NCI-H510A (cell line): ENCODE measurements at places on chromosomes 11 and 22.

DNA sequence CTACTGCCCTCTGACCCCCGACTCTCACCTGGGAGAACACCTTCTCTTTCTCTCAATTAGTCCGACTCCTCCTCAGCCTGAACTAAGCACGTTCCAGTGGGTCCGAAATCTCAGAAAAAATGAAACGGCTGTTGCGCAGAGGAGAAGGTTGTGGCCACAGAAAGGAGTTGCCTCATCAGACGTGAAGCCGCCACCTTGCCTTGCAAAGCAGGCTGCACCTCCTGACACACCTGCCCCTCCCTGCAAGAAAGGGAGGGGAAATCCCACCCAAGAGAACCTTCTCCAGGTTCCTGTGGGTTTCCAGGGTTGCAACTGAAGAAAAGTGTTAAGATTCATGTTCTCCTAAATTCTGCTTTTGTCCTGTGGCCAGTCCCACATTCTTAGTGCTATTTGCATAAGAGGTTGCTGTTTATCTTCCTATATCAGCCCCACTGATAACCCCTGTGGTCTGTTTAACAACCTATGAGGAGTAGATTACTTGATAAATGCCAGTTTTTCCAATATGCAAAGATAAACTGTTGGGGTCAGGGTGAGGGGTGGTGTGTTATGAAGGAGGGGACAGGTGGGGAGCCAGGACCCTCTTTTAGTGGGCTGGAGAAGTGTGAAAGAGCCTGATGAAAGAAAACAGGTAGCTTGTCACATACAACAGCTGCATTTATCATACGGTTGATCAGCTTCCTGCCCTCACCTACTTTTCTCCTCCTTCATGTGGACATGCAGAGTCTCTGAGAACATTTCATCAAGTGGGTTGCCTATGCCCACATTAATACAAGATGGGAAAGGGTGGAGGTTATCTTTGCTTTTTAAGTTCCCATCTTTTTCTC lies 18.2 kb downstream of the ZBTB16 start:
- DNase-seq = no peak

DNA sequence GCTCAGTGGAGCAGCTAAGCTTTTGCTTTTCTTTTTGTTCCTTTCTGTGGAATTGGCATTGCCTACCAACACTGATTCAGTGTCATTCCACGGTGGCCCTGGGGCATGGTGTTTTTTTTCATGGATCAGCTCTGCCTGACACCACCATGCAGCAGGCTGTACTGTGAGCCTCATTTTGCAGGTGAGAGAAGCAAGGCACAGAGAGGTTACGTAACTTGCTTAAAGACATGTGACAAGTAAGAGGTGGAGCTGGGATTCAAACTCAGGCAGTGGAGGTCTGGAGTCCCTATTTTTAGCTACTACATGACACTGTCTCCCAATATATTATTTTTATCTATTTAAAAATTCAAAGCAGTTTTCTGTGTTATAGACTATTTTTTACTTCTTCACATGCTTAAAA lies 44.4 kb downstream of the APOL3 start:
- no peak for DNase-seq

GRCh38 chr11:76086743-76087635 lies 119.3 kb downstream of the WNT11 start:
- DNase-seq = no peak

DNA sequence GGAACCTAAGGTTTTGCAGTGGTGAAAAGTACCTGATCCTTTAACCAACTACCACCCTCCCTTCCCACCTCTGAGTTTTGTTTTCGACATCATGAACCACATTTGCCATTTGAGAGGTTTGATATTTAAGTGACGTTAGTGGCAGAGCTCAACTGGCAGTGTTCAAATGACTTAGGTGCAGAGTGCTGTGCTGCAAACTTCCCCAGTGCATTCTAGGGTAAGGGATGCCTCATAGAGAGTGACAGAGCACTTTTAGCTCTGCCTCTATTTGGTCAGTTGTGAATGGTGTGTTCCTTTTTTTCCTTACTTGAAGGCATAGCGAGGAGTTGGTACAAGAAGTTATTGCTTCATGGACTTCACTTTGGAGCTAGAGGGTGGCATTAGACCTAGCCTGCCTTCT lies 9.4 kb downstream of the BMAL1 start:
- no peak for DNase-seq

- no peak for DNase-seq
Observed at GRCh38 chr22:24592851-24593558, at the start of gene LRRC75B. LRRC75B (minus strand) TSS chr22:24593073; CDS start chr22:24593039, 34 bp downstream.

- DNase-seq = no peak
Observed at GRCh38 chr11:56624661-56625110, 10.0 kb upstream of the OR5M1 start.

- no peak for DNase-seq
Observed at GRCh38 chr11:115384236-115384635, 120.0 kb downstream of the CADM1 start.

- no peak for DNase-seq
Observed at GRCh38 chr11:46471943-46472661, 80.5 kb upstream of the CHRM4 start.

DNA sequence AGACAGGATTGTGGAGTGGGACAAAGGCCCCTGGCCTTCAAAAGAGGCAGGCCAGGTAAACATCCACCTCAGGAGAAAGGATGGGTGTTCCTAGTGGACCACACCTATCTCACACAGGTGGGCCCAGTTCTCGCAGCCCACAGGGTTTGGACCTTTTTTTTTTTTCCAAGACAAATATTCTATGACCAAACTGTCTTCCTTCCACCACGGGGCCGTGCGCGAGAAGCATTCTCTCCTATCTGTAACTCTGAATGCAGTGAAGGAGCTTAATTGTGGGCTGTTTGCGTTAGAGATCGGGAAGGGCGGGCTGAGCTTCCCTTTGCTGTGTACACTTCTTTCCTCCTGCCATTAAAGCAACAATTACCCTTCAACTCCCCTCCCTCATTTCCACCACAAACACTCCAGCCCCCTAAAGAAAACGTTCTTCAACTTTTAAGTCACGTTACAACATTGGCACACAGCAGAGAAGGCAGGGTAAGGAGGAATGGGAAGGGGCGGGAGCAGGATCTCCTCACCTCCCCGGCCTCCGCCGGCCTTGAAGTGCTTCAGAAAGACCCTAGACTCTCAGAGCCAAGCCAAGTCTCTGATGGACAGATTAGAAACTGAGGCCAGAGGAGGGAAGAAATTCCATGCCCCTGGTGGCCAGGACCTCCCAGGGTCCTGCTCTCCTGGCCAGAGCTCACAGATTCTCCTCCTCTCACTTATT lies 238.4 kb downstream of the BUD13 start:
- no peak for DNase-seq

GRCh38 chr11:23236826-23237555 lies 376.7 kb upstream of the CCDC179 start:
- no peak for DNase-seq

- DNase-seq = no peak
Observed at GRCh38 chr22:33354928-33355327, 296.7 kb upstream of the SYN3 start.

GRCh38 chr11:35009191-35009943 lies 92.9 kb downstream of the PDHX start:
- DNase-seq = no peak

- DNase-seq = no peak
Observed at GRCh38 chr11:28521075-28521474, 412.9 kb downstream of the METTL15 start.

- no peak for DNase-seq
Observed at GRCh38 chr11:61158691-61159381, 2.4 kb downstream of the VPS37C start.

DNA sequence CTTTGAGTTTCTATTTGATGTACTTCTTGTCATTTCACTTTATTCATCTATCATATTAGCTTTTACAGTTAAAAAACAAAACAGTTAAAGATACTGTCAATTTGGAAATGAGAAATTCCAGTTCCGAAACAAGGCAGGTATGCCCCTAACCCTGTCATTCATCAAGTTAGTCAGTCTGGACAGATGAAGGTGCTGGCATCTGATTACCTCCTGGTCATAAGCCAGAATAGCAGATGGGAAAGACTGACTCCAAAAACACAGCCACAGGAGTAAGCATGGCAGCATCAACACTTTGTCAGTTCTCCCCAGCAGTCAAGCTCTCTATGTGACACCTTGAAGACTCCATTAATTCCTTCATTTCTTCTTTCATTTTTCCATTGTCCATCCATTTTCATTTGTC lies 4.3 kb downstream of the LRRC51 start:
- DNase-seq = no peak

GRCh38 chr11:69244266-69244665 lies 49.7 kb upstream of the MYEOV start:
- DNase-seq = no peak

DNA sequence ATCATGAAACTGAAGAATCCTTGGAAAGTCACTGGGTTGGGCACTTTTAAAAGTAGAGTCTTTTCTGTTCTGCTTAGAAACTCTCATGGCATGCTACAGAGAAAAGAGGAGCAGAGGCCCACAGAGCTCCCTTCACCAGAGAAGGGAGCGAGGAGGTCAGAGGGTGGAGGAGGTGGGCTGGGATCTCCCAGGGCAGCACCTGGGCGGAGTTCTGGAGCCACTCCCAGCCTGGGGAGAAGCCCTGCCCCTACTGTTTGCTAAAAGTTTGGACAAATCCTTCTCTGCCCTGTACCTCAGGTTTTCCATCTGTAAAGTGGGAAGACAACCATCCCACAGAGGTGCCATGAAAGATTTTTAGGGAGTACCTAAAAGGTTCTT lies 299.1 kb downstream of the KIRREL3 start:
- no peak for DNase-seq

DNA sequence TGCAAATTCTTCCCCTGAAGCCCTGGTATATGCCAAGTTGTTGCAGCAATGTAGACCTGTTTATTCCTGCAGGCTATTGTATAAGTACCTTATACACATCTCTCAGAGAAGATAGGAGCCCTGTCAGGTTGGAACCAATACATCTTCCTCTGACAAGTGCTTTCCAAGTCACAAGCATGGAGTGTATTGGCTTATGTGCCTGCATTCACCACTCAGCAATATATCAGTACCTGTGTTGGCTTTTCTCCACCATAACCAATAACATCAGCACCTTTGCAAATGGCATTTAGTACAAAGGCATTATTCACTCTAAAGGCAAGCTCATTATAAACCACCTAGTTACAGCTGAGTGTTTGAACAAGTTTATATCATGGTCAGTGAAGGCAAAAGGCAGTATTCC lies 611.7 kb upstream of the CNTN5 start:
- no peak for DNase-seq

DNA sequence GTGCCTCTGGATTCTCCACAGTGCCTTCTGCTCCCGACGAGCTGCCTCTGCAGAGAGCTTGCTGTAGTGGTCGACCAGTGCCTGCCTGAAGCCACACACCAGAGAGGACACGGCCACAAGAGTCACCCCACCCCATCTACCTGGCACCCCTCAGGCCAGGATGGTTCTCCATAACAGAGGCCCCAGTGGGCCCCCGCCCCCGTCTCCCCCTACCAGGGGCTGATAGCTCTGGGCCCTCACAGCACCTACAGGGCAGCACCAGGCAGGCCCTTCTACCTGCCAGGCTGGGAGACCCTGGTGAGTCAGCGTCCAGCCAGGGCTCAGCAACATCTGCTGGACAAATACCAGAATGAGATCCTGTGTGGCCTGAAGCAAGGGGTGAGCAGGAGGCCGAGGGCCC lies 21.7 kb downstream of the SELENOO start:
- DNase-seq = no peak

DNA sequence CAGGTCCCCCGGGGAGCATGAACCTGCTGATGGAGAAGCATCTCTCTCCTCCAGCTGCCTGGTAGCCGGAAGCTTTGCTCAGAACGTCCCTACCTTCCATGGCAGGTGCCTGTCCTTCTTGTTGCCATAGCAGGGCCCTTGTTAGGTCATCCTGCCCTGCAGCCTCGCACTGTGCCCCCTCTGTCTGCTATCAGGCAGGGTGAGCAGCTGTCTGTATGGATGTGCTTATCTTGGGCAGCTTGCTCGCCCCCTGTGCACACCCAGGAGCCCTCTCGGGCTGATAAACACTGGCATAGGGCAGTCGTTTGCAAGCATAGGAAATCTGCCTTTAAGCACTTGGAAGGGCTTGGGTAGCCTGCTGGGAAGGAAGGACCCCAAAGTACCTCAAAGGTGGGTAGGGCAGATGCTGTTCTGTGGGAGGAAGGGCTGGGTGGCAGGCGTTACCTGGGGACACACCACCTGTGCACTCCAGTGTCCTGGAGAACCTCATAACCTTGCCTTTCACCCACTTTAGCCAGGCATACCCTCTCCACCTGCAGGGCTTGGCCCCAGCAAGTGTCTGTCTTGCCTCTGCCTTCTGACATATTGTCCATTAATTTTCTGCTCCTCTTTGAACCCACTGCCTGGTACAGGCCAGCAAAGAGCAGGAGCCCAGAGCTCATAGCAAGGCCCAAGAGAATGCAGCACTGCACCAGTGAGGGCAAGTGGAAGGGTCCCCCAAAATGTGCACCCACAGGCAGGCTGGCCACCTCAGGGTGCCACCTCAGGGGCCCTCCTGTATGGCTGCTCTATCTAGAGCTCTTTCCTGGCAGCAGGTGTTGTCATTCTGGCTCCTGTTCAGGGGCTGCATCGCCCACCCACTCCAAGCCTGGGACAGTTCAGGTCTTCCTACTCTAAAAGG lies 8.0 kb upstream of the COMT start:
- DNase-seq = no peak

DNA sequence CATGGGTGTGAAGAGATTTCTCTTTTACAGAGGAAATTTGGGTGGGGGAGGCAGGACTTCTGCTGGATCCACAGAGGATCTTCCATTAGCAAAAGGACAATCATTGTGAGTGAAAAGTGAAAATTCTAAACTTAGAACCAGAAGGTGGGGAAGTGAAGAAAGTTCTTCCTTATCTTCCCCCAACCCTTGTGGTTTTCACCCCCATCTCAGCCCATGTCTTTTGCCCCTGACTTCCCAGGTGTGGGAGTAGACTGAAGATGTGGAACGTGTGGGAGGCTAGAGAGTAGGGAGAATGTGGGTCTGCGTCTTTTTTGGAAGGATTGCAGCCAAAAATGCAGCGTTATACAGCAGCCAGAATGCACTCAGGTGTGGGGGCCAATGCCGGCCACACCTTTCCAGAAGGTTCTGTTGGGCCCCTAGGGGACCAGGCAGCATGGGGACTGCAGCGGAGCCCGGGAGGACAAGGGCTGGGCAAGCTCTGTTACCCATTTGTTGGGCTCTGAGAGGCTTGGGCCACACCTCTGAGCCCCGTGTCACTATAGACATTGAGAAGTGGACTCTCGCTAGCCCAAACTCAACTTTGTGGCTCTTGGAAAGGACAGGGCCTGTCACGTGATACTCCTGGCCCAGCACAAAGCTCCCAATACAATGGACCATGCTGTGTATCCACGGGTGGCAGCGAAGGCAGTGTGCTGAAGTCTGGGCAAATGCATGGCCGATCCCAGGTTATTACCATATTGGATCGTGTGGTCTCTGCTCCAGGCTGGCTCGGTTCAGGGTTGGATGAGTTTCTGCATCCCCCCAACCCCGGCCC lies 32.8 kb upstream of the LINC01488 start:
- no peak for DNase-seq

GRCh38 chr11:118205606-118206378 lies 19.0 kb downstream of the JAML start:
- DNase-seq = no peak
